Common myeloid progenitor, CD34-positive (primary cell): ENCODE measurements at places on chromosomes 7 and 10.
A peak's percentile ranks its signal among the peaks of the same experiment; 100 is the strongest.

DNA sequence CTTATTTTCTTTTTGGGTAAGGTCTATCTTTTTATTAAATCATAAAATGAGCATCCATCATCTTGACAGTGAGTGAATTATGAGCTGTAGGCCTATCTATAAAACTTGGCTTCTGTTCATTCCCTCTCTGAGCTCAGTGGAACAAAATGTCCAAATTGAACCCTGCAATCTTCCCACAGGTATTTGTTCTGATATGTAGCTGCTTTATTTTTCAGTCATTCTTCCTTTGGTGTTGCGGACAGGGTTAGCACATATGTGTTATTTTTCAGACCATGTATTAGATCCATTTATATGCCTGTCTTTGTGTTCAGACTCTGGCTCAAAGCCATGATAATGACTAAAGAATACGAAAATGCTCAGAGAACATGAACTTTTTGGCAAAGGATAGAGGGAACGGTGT, 201.6 kb upstream of the KIAA1217 start:
- DNase-seq, result no peak

DNA sequence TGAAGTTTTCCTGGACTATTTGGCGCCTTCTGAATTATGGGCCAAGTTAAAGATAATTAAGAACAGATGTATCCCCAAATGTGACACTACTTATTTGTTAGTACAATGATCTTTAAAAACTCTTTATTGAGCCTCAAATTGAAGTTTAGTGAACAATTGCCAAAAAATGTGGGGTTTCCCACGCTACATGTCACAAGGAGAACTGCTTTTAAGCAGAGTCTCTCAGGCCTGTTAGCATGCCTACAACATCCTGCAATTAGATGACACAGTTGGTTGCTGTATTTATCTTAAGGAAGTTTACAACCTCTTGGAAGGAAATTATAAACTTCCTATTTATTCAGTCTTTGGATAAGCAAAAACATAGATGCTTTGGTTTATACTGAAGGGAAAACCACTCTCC, 733.0 kb downstream of the TNS3 start:
- no peak for DNase-seq

DNA sequence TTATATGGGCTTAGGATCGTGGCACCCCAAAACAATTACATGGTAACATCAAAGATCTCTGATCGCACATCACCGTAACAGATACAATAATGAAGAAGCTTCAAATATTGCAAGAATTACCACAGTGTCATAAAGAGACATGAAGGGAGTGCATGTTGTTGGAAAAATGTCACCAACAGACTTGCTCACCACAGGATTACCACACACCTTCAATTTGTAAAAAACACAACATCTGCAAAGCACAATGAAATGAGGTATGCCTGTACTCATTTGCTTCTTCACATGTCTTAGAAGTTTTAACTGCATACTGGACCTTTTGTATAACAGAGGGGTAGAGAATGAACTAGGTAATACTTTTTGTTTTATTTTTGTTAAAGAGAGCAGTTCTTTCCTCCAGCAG, 96.6 kb downstream of the TPST1 start:
- no peak for DNase-seq

DNA sequence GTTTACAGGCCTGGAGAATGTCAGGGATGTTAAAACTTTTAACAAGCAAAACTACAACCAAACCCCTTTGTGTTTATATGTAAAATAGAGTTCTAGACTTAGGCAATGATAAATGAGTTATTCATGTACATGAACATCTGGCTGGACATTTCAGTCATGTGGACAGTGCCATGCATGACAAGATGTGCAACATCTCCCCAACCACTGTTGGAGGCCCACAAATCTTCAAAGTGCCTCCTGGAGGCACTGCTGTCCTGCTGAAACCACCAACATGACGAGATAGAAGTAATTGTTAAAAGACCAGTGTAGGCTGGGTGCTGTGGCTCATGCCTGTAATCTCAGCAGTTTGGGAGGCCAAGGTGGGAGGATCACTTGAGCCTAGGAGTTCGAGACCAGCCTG, 18.4 kb downstream of the PPIA start:
- no peak for DNase-seq

- DNase-seq, result no peak
These were observed 175.2 kb upstream of the ASAH2 start for GRCh38 chr10:50426485-50426884.

DNA sequence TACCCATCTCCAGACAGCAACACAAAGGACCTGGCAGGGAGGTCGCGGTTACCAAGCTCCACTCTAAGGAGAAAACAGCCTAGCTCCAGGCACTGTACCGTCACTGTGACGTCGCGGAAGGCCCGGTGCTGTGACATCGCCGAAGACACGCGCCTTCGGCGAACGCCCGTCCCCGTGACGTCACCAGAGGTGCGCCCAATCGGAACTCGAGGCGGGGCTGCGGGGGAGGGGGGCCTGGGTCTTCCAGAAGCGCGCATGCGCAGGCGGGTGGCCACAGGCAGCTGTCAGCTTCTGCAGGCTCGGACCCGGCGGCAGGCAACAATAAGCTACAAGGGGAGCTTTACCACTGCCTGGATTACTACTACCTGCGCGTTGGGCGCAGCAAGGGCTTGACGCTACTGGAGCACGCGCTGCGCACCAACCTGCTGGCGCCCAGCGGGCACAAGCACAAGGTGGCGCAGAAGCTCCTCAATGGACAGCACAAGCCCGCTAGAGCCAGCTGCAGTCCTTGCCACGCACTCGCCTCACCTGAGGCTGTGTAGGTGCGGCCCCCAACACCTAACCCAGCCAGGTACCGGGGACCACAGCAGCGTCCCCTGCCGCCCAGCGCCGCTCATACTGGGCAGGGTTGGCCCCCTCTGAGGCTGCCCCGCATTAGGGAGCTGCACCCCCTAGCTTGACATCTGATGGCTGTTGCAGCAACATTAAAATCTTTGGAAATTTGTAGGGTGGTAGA, 208.4 kb downstream of the TPST1 start:
- peak; percentile 95 for DNase-seq

DNA sequence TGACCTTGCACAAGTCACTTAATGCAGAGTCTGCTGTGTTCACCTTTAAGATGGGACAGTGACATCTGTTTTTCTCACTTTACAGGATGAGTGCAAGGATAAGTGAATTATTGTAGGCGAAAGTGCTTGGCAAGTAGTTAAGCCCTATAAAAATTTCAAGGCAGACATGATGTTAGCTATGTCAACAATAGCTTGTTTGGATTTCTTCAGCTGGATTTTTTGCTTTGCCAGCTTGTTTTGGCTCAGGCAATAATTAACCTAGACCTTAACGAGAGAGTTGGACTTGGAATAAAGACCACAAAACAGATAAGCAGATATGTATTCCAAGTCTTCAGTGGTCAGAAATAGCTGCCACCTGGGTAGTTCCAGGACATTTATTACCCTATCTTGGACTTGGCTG, 255.2 kb downstream of the ARL4A start:
- DNase-seq, result no peak

- peak; percentile 43 for DNase-seq
These were observed 43.3 kb upstream of the ECHDC3 start for GRCh38 chr10:11698691-11699549.

DNA sequence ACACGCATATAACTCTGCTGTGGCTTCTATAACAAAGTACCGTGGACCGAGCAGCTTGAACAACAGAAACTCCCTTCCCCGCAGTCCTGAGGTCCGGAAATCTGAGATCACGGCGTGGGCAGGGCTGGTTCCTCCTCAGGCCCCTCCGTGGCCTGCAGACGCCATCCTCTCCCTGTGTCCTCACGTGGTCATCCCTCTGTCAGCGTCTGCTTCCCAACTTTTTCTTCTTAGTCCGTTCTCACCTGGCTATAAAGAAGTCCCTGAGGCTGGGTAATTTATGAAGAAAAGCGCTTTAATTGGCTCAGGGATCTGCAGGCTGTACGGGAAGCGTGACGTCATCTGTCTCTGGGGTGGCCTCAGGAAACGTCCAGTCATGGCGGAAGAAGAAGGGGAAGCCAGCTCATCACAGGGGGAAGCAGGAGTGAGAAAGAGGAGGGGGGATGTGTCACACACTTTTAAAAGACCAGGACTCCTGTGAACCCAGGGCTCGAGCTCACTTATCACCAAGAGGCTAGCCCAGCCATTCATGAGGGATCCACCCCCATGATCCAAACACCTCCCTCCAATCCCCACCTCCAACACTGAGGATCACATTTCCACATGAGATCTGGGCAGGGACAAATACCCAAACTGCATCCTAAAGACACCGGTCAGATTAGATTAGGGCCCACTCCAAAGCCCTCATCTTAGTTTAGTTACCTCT, 91.2 kb upstream of the INSIG1 start:
- DNase-seq, result peak; percentile 98

- DNase-seq, result no peak
These were observed 107.2 kb upstream of the FAM133B start for GRCh38 chr7:92697414-92697813.

GRCh38 chr7:19114551-19114855, 2.9 kb downstream of the TWIST1 start:
- no peak for DNase-seq

DNA sequence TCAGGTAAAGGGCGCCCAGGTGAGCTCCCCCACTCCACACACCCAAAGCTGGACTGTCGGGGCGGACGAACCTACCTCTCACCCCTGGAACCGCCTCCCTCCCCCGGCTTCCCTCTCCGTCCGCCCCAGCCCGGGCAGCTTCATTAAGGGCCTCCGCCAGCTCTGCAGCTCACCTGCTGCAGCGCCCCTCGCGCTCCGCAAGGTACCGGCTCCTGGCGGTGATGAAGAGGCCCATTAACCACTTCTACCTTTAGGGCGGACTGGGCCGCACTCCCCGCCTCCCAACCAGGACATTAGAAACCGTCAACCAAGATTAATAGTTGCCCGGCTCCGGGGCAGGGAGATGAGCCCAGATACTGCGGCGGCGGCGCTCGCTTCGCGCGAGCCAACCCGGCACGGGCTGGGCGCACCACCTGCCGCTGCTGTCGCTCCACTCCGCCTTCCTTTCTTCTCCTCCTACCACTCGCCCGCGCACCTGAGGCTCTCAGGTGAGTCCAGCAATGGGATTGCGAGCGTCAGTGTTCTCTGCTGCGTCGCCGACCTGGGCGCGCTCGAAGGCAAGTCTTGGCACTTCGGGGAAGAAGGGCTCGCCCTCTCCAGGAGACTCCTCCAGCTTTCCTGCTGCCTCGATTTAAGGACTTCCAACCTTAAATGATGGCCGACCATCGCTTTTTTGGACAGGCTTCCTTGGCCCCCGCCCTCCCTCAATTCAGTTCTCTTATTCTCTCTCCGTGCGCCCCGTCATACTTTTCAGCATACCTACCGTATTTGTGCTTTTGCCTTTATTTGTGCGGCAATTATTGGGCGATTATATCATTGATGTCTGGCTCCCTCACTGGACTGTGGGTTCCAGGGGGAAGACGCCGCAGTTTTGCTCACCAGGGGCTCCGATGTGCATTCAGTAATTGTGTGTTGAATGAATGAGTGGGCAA, 13.6 kb upstream of the KAZALD1 start:
- no peak for DNase-seq

DNA sequence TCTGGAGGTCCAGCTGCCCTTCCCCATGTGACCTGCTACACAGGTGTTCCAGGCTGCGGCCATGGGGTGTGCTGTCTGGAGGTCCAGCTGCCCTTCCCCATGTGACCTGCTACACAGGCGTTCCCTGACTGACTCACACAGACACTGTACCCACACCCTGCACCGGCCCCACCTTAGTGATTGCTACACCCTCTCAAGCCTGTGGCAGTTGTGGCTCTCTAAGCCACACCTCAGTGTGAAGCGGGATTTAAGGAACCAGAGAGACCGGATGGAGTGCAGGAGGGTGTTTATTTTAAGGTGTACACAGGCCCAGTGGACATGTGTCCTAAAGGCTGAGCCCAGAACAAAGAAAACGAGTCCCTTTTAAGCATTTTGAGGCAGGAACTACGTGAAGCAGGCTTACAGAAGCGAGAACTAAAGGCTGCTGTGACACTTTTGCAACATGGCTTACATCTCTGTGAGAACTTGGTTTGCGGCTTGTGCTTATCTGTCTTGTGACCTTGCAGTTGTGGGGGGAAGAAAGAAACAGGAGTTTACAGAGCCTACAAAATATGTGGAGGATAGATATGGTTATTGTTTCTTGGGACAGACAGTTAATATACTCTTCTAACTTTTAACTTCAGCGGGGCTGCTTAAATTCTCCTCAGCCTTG, 326.4 kb downstream of the PAXIP1 start:
- no peak for DNase-seq

- DNase-seq, result no peak
These were observed 11.3 kb upstream of the SMURF1 start for GRCh38 chr7:99155211-99155610.

DNA sequence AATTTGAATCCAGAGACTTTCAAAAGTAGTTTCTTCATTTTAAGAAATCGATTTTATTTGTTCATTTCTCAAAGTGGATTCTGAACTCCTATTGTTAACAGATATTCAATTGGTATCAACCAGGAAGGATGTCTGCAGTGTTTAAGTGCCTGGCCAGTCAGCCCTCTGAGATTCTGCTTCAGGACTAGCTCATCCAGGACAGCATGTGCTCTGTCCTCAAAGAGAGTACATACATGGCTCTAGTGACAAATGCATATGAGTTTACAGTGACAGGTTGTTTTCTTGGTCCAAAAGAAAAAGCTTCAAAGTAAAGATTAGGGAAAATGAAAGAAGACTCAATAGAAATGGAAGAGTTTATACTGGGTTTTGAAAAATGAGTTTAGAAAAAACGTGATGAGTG, 8.4 kb upstream of the PTN start:
- DNase-seq, result no peak

DNA sequence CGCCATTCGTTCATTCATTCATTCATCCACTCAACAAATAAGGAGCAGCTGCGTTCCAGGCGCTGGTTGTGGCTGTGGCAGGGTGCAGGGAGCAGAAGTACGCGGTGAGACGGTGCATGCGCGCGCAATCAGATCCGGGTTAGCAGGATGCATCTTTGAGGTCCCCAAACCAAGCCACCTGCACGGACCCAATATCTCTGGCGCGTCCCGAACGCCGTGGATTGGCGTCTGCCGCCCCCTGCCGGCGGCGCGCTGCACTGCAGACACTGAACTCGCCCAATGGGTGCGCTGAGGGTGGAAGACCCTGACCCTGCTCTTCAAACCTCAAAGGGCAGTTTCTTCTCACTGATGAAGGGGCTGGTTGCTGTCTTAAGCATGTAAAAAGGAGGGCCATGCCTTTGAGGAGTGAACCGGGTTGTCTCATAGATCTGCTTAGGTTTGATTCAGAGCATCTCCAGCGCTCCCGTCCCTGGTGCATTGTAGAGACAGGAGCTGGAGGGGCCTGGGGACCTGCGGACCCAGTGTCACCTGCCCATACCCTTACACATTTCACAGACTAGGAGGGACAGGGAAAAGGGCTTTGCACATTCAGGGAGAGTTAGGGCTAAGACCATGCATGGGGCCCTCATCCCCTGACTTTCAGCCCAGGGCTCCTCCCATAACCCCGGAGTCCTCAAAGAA, 102.5 kb downstream of the RAMP3 start:
- peak; percentile 63 for DNase-seq

DNA sequence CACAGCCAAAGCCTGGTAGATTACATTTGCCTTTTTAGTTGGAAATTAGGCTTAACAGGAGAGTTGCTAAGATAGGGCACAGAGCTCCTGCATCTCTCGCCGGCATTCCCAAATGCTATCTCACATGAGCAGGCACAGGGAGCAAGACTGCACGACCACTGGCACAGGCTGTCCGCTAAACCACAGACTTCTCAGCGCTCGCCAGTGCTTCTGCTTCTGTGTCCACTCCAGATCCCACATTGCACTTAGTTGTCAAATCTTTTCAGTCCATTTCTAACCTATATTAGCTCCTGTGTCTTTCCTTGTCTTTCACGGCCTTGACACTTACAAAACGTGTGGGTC, 138.9 kb downstream of the EGFR start:
- no peak for DNase-seq

- no peak for DNase-seq
These were observed 57.1 kb downstream of the STK17A start for GRCh38 chr7:43639858-43640491.

- DNase-seq, result no peak
These were observed 477.8 kb downstream of the TFEC start for GRCh38 chr7:115552766-115553165.
